ENCODE measurements at places on chromosomes 13 and 19. TPM values are rescaled to one million over a fixed set of nuclear protein-coding genes. Genes with fewer than 3 reads are reported as not detected.

Gene SBSN
- total RNA-seq, result not detected

Gene LILRA2
- 25.3 TPM for total RNA-seq

Gene PTH2
- total RNA-seq, result not detected

Gene KCNJ14
- 0.71 TPM for total RNA-seq

Gene NLRP4
- total RNA-seq, result not detected

Gene IL17D
- total RNA-seq, result 1.5 TPM

Gene C19orf73
- total RNA-seq, result 1.4 TPM

Gene ZNF492
- 0.24 TPM for total RNA-seq

Gene ZNF543
- total RNA-seq, result 5.3 TPM
